ENCODE measurements at places on chromosomes 2 and 18. TPM values are rescaled to one million over a fixed set of nuclear protein-coding genes. Genes with fewer than 3 reads are reported as not detected.

Gene MEP1B
- 0.14 TPM for total RNA-seq

DNA sequence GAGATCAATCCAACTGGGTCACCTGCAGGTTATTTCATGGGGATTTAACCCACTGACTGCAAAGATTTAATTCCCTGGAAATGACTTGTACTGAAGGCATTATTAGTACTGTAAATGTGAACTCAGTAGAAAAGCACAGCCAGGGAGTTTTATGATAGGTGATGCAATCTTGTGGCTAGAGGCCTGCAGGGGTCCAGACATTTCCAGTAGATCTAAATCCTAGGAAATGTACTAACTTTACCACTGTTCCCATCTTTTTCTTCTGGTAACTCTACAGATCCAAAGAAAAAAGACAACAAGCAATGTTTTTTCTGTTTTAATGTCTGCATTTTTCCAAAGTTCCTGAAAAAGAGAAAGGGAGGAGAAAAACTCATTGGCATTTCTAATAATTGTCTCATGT lies 500.1 kb downstream of the ARHGAP15 start:
- ATAC-seq: peak; percentile 47

- ATAC-seq: peak; percentile 59
Observed at GRCh38 chr2:65015731-65016130, 26.5 kb downstream of the SLC1A4 start.

GRCh38 chr2:11589316-11589940 lies 55.6 kb downstream of the GREB1 start:
- ATAC-seq: no peak
